ENCODE measurements at places on chromosomes 6 and 20.

- peak overlapping the region; percentile 92 for H3K4me3 ChIP-seq
- peak overlapping the region; percentile 95 for H3K27ac ChIP-seq
- H3K27me3 ChIP-seq: peaks cover 4% of the 10 kb centered on the region
- peaks cover 64% of the 10 kb centered on the region for H3K36me3 ChIP-seq
- peaks cover 75% of the 10 kb centered on the region for H3K4me1 ChIP-seq
Measured at GRCh38 chr6:31576897-31577578, 1.7 kb downstream of the TNF start.

GRCh38 chr6:75850026-75850833 lies 101.2 kb downstream of the MYO6 start:
- no peaks in the 10 kb centered on the region for H3K4me1 ChIP-seq
- H3K27ac ChIP-seq: no peak overlapping the region
- H3K36me3 ChIP-seq: no peaks in the 10 kb centered on the region
- no peak overlapping the region for H3K4me3 ChIP-seq
- H3K27me3 ChIP-seq: peaks cover 5% of the 10 kb centered on the region
- DNase-seq: no peak

DNA sequence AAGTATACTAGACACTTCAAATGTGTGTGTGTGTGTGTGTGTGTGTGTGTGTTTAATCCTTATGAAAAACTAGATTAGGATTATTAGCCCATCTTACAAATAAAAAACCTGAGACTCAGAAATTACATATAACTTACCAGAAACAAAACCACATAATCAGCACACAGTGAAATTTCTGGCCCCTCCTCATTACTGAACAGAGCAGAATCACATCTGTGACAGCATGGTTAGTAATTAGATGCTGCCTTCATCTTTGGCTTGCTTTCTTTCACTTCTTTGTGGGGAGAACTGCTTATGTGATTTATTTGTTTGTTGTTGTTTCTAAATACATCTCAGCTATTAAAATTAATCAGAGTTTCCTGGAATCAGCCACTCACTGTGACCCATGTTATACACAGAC lies 267.1 kb downstream of the TENT5A start:
- H3K4me1 ChIP-seq: no peaks in the 10 kb centered on the region
- no peak for DNase-seq
- H3K36me3 ChIP-seq: no peaks in the 10 kb centered on the region
- H3K4me3 ChIP-seq: no peak overlapping the region
- H3K27me3 ChIP-seq: no peaks in the 10 kb centered on the region

GRCh38 chr6:52491203-52492069 lies 71.3 kb downstream of the EFHC1 start:
- peaks cover 14% of the 10 kb centered on the region for H3K27me3 ChIP-seq
- DNase-seq: no peak
- H3K36me3 ChIP-seq: no peaks in the 10 kb centered on the region
- peaks cover 4% of the 10 kb centered on the region for H3K4me1 ChIP-seq
- H3K27ac ChIP-seq: no peak overlapping the region

- peaks cover 25% of the 10 kb centered on the region for H3K27me3 ChIP-seq
- H3K27ac ChIP-seq: no peak overlapping the region
- no peaks in the 10 kb centered on the region for H3K4me1 ChIP-seq
- no peak for DNase-seq
- H3K4me3 ChIP-seq: no peak overlapping the region
Measured at GRCh38 chr6:168133168-168133561, 54.2 kb upstream of the FRMD1 start.

DNA sequence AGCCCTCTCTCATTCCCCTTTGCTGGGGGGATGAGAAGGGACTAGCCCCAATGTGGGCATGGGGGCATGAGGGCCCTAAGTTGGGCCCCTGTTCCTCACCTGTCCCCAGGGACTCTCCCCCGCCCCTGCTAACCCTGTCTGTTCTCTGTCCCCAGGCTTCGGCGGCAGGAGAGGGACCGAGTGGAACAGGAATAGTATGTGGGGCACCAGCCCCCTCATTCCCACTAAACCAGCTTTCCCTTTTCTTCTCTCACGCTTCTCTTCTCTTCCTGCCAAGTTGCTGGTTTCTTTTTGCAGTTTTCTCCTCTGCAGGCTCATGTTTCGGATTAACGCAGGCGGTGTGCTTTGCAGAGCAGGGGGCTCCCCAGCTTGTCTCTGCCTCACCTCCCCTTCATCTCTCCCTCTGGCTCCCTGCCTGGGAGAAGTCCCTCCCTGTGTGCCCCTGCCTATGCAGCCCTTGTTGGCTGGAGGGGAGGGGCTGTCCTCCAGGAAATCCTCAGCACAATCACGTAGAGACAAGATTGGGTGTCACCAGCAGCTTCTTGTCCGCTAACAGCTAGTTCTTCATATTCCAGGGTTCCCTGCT lies 7.9 kb downstream of the TMEM63B start:
- no peaks in the 10 kb centered on the region for H3K4me1 ChIP-seq
- H3K27ac ChIP-seq: no peak overlapping the region
- no peak for DNase-seq
- H3K36me3 ChIP-seq: peaks cover 20% of the 10 kb centered on the region
- H3K27me3 ChIP-seq: no peaks in the 10 kb centered on the region

GRCh38 chr20:13141546-13141945 lies 79.5 kb upstream of the ISM1 start:
- no peak overlapping the region for H3K27ac ChIP-seq
- no peak overlapping the region for H3K4me3 ChIP-seq
- H3K36me3 ChIP-seq: no peaks in the 10 kb centered on the region
- DNase-seq: no peak
- H3K27me3 ChIP-seq: no peaks in the 10 kb centered on the region

DNA sequence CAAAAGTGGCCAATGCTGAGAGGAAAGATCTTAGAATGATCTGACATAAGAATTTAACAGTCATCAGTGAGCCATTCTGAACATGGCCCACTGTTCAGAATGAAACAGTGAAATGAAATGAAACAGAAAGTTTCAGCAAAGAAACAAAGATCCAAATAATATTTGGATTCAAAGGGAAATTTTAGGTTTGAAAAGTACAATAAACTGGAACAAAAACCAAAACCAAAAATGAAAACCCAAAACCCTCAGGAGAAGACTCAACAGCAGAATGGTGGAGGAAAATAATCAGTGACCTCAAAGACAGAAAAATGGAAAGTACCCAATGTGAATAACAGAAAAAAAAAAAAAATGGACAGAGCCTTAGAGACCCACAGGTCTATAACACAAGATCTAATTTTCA lies 66.1 kb upstream of the EMILIN3 start:
- no peaks in the 10 kb centered on the region for H3K27me3 ChIP-seq
- peak overlapping the region; percentile 72 for H3K27ac ChIP-seq
- H3K4me3 ChIP-seq: no peak overlapping the region
- H3K36me3 ChIP-seq: peaks cover 66% of the 10 kb centered on the region
- H3K4me1 ChIP-seq: peaks cover 55% of the 10 kb centered on the region

- H3K4me1 ChIP-seq: peaks cover 3% of the 10 kb centered on the region
- H3K27me3 ChIP-seq: peaks cover 2% of the 10 kb centered on the region
- H3K27ac ChIP-seq: no peak overlapping the region
- DNase-seq: no peak
Measured at GRCh38 chr6:44457596-44457995, 70.1 kb downstream of the CDC5L start.

- H3K36me3 ChIP-seq: peaks cover 13% of the 10 kb centered on the region
- peak; percentile 56 for DNase-seq
- peaks cover 31% of the 10 kb centered on the region for H3K4me1 ChIP-seq
- H3K4me3 ChIP-seq: peak within 1 kb of the TSS; percentile 97
- H3K27ac ChIP-seq: peak within 1 kb of the TSS; percentile 82
Measured at GRCh38 chr6:30690403-30691207, at the start of gene NRM. TSS of gene NRM (minus strand) at chr6:30690984. CDS start at chr6:30690974, 10 bp downstream.

DNA sequence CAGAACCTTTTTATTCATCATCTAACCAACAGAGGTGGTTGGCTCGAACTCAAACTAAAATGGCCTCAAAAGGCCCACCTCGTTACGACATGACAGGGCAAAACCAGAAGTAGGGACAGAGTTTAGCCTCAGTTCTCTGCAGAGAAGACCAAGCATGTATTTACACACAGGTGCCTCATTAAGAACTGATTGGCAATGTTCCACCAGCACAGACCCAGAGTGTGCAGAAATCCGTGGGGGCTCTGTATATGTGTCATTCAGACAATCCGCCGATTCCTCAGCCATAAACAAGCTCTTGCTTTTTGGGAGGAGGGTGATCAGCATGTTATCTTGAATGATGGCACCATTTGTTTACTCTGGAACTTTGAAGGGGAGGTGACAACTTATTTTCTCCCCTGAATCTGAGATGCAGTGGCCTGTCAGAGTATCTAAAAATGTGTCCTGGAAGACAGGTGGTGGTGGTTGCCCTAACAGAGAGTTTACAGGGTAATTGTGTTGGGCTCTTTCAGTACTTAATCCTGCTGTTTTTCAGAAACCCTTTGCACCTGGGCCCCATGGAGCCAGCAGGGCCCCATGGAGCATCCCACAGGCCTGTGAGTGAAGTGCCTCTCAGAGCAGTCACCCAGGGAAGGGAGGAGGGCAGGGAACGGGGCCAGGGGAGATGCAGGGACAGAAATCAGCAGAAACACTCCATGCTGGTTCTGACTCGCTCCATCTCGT lies 29.1 kb upstream of the C20orf203 start:
- H3K4me1 ChIP-seq: peaks cover 1% of the 10 kb centered on the region
- H3K4me3 ChIP-seq: no peak overlapping the region
- peaks cover 56% of the 10 kb centered on the region for H3K36me3 ChIP-seq
- no peak for DNase-seq
- no peak overlapping the region for H3K27ac ChIP-seq

DNA sequence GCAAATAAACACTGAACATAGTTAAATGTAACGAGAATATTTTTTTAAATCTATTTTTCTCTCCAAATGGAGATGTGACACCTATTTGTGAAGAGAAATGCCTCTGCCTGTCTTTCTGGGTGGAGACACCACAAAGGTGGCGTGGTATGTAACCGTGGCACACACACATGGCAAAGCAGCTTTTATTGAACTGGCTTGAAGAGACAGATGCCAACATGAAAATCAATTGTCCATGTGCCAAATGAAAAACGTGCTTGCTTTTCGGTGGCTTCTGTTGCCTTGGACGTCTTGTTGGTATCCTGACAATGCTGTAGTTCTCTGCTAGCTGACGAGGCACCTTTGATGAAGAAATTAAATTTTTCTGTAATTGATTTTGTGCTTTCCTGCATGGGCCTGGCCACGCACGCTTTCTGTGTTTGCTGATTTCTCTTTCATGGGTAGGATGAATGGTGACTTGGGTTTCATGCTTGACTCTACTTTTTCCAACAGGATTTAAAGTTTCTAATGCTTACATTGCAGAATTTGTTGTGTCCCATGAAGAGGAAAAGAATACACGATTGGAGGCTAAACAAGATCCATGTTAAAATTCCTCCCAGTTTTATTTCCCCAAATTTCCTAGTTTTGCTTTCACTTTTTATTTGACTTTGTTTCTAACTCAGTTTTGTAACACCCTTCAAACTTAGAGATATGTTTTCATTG lies 202.6 kb downstream of the TMEM242 start:
- no peaks in the 10 kb centered on the region for H3K27me3 ChIP-seq
- H3K4me1 ChIP-seq: peaks cover 10% of the 10 kb centered on the region
- peaks cover 4% of the 10 kb centered on the region for H3K36me3 ChIP-seq
- no peak overlapping the region for H3K27ac ChIP-seq

DNA sequence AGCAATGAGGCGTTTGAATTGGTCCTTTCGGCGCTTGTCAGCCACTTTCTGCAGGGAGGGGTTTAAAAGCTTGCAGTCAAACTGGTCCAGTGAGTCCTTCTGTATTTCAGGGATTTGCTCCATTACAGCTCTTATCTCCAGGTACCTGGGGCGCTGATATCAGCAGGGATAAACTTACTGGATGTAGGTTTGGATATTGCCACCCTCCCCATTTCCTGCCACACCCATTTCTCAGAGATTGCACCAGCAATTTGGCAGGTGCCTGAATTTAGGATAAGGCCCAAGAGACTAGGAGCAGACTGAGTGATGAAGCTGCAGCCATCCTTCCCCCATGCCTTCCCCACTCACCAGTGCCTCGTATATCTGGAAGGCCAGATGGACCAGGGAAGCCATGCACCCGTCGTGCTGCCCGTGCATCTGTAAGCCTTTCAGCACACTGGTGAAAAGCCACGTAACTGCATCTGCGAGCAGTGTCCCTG lies 7.6 kb downstream of the POLR1C start:
- DNase-seq: no peak
- H3K36me3 ChIP-seq: peaks cover 80% of the 10 kb centered on the region
- H3K27me3 ChIP-seq: no peaks in the 10 kb centered on the region
- H3K4me1 ChIP-seq: no peaks in the 10 kb centered on the region
- no peak overlapping the region for H3K4me3 ChIP-seq

GRCh38 chr6:121305957-121306607 lies 28.2 kb downstream of the TBC1D32 start:
- H3K4me1 ChIP-seq: peaks cover 6% of the 10 kb centered on the region
- no peak for DNase-seq
- no peak overlapping the region for H3K27ac ChIP-seq
- H3K4me3 ChIP-seq: no peak overlapping the region
- peaks cover 7% of the 10 kb centered on the region for H3K36me3 ChIP-seq

DNA sequence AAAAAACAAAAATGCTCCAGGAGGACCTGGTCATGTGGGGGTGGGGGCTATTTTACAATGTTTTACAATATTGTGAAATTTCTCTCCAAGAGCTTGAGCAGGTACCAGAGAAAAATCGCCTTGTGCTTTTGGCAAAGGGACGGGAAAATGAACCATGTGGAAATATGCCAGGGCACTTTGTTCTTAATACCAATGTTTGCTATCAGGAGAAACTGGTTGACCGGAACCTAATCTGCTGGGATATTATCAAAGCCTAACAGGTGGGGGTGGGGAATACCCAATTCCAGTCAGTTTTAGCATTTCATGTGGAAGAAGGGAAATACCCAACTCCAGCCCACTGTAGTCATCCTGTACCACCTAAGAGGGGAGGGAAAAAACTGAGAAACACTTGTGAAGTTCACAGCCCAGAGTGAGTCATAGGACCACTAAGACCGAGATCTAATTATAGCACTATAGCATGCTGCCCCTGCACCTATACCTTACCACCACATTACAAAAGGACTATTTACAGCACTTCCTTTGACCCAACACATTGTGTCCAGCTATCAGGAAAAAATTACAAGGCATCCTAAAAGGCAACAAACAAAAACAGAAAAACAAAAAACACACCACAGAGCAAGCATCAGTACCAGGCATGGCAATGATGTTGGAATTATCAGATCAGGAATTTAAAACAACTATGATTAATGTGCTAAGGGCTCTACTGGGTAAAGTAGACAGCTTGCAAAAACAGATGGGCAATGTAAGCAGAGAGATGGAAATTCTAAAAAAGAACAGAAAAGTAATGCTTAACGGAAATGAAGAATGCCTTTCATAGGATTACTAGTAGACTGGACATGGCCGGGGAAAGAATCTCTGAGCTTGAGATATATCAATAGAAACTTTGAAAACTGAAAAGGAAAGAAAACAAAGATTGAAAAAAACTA lies 84.1 kb upstream of the POPDC3 start:
- no peak overlapping the region for H3K4me3 ChIP-seq
- H3K27ac ChIP-seq: no peak overlapping the region
- peaks cover 16% of the 10 kb centered on the region for H3K27me3 ChIP-seq
- no peaks in the 10 kb centered on the region for H3K4me1 ChIP-seq

DNA sequence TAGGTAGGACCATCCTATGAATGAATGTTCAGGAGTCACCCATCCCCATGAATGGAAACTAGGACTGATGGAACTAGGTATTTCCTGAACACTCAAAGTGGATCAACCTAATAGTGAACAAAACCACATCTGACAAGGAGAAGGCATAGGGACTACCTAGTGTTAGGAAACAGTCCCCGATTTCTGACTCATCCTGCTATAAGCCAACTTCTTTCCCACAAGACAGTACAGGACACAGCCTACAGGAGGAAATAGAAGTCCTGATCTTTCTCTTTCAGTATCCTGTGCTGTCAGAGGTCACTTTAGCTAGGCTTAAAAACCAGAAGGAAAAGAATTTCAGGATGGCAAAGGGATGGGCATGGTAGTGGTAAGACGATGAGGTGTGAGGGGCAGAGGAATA lies 19.5 kb upstream of the GMDS start:
- no peak overlapping the region for H3K4me3 ChIP-seq
- no peak for DNase-seq
- no peak overlapping the region for H3K27ac ChIP-seq
- peaks cover 12% of the 10 kb centered on the region for H3K36me3 ChIP-seq
- no peaks in the 10 kb centered on the region for H3K4me1 ChIP-seq
- H3K27me3 ChIP-seq: no peaks in the 10 kb centered on the region
